Mesothelial cell of epicardium (in vitro differentiated cells): ENCODE measurements at places on chromosomes 6 and 20.

GRCh38 chr20:18645851-18646250 lies 58.0 kb downstream of the DTD1 start:
- no peak for DNase-seq

GRCh38 chr6:6788394-6789032 lies 200.0 kb downstream of the LY86 start:
- DNase-seq, result no peak

DNA sequence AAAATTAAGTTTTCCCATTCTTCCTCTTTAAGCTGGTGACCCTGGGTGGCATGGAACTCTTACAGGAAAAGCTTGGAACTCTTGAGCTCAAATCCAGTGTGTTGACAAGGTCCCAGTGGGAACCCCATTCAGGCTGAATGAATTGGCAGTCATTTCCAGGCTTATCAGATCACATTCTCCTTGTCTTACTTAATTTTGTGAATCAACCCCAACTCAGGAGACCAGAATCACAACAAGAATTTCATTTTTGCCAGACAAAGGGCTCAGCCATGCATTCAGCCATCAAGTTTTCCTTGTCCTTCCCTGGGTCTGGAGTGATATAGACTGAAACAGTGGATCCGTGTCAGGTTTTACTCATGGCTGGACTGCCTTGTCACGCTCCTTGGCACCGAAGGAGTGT lies 92.1 kb upstream of the EEF1E1 start:
- DNase-seq, result no peak

GRCh38 chr20:37833221-37833896 lies 69.6 kb upstream of the VSTM2L start:
- DNase-seq, result no peak

- no peak for DNase-seq
Measured at GRCh38 chr20:50431066-50431450, 79.1 kb upstream of the PTPN1 start.

DNA sequence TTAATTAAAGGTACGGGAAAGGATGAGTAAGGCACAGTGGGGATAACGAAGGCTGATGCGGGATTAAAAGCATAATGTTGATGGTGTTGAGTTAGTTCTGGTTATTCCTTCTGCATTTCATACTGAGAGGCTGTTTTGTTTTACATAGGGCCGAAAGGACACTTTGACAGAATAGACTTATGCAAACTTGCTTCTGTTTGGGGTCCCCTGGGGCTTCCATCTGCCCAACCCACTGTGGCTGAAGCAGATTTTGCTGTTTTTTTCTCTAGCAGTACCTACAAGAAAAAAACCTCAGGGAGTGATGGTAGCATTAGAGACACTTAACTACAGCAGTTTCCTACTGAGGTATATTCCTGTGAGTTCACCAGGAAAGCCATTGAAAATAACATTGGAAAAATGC lies 136.1 kb upstream of the SUPT3H start:
- no peak for DNase-seq

DNA sequence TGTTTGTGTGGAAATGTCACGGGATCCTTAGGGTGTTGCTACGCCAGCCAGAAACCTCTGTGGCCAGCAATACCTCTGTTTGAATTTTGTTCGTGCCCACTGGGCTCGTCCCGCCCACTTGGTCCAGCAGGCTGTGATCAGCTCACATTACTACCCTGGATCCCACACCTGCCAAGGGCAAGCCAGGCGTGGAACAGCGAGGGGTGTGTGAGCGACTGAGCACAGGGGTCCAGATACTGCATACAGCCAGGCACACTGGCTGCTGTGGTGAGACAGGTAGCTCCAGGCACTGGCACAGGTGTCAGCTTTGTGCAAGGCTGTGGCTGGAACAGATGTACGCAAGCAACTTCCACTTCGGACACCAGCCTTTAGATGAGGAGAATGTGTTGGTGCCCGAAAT lies 718.9 kb downstream of the EPHA7 start:
- no peak for DNase-seq

DNA sequence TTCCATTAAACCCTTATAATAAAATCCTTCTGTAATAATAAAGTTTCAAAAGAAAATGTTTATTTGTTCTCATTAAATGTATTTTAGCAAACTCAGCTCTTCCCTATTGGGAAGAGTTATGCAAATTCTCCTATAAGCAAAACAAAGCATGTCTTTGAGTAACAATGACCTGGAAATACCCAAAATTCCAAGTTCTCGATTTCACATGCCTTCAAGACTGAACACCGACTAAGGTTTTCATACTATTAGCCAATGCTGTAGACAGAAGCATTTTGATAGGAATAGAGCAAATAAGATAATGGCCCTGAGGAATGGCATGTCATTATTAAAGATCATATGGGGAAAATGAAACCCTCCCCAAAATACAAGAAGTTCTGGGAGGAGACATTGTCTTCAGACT lies 3.8 kb downstream of the IL17A start:
- DNase-seq, result no peak

- DNase-seq, result no peak
Measured at GRCh38 chr20:8145246-8146168, 13.4 kb downstream of the PLCB1 start.

DNA sequence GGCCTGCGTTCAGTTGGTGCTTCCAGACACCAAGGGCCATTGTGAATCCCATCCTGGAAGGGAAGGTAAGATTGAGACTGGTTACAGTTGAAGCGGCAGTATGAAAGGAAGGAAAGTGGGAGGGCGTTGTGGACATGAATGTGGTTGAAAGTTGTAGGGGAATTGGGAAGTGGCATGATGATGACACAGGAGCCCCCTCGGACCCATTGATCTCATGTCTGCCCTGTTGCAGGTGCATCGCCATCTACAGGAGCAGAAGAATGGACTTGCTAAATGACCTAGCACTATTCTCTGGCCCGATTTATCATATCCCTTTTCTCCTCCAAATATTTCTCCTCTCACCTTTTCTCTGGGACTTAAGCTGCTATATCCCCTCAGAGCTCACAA lies 5.5 kb downstream of the HLA-DQA1 start:
- DNase-seq, result no peak

DNA sequence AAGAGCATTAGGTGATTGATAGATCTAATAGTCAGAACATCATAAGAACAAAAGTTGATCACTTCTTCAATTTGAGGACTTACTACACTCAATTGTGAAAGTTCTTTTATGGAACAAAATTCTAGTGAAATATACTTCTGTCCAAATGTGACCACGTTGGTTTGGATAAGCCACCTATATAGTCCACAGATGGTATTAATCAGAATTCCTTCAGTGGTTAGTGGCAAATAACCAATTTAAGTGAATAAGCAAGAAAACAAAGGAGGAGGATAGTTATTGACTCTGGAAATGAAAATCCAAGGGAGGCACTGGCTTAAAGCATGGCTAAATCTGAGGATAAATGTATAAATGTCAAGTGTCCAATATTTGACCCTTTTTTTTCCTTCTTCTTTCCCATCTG lies 268.5 kb upstream of the MARCKS start:
- no peak for DNase-seq

- no peak for DNase-seq
Measured at GRCh38 chr20:9109566-9109965, 40.7 kb downstream of the PLCB4 start.

DNA sequence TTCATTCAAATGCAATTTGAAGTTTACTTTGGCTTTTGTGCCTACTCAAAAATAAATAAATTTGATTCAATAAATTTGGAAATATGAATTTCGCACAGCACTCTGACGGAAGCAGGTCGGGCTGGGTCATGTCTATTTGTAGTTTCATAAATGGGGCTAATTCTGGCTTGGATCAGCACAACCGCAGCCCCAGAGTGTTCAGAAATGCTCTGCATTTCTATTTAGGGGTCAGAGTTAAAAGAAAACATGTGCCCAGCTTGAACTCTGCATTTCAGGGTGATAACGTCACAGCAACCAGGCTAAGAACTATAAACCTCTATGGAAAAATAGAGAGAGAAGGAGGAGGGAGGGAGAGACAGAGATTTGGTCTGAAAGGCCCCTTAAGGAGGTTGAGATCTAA lies 480.9 kb upstream of the NOX3 start:
- no peak for DNase-seq

DNA sequence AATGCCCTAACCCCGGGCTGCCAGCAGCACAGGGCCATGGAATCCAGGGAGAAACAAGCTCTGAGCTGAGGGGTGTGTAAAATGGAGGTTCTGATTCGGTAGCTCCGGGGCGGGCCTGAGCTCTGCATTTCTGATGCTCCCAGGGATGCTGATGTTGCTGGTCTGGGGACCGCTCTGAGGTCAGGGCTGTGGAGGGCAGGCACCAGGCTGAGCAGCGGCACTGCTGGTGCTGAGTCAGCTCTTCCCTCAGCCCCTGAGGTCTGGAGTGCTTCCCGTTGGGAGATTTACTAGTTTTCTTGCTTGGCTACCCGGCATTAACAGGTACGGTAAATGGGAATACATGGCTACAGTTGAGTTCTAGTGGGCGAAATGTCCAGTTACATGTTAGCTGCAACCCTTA lies 18.6 kb upstream of the CST3 start:
- DNase-seq, result no peak

GRCh38 chr6:39861663-39862062 lies 69.5 kb downstream of the DAAM2 start:
- no peak for DNase-seq

DNA sequence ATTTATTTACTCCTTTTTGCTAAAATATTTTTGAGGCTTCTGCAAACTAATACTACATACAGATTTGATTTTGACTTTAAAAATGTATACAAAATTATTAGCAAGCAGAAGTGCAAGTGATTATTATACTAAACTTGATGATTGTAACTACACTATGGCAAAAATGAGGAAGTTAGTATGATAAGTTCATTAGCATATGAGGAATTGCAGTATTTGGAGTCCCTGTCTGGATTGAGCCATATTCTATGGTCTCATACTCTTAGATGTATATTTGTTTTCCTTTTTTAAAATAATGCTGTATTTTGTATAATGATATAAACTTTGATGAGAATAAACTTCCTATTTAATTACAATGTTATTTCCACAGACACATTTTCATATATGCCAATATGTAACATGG lies 13.9 kb downstream of the CRISP3 start:
- no peak for DNase-seq

DNA sequence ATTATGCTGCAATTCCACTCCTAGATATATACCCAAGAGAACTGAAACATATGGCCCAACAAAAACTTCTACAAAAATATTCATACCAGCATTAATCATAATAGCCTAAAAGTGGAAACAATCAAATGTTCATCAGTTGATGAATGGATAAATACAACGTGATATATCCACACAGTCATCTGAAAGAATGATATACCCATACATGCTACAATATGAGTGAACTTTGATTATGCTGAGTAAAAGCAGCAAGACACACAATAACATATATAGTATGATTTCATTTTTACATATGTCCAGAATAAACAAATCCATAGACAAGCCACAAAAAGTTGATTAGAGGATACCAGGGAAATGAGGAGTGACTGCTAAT lies 30.7 kb downstream of the CDK19 start:
- no peak for DNase-seq

DNA sequence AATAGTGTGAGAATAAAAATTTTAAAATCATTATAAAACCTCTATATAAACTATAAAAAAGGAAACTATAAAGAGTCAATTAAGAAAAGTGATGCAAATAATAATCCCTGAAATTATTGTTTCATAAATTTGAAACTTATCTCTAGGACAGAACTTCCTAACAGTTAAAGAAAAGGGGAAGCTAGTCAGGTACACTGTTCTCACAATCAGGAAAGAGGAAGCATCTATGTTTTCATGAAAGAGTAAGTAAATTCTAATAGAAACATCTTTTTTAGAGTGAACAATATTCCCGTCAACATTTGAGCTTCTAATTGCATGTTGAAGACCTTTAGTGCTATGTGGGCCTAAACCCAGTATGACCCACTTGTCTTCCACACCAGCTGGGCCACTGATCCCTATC lies 1.2 kb upstream of the ADGRF1 start:
- DNase-seq, result no peak

GRCh38 chr6:159762681-159763293 lies 942 bp downstream of the ACAT2 start:
- DNase-seq, result no peak

- no peak for DNase-seq
Measured at GRCh38 chr6:108694816-108695215, 134.1 kb downstream of the FOXO3 start.

DNA sequence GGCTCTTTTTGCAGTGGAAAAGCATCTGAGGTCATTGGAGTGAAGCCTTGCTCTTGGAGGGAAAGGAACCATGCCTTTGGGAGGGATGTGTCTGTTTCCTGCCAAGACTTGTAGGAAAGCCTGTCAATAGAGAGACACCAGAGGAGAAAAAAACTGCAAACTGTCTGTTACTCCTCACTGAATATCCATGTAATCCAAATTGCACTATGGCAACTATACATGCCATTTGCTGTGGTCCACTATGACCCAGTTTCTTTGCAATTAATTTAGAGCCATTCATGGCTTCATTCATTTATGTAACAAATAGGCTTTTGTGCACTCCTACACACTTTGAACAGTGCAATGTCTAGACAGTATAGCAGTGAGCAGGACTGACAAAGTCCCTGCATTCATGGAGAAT lies 296.5 kb downstream of the SLC35F1 start:
- DNase-seq, result no peak

DNA sequence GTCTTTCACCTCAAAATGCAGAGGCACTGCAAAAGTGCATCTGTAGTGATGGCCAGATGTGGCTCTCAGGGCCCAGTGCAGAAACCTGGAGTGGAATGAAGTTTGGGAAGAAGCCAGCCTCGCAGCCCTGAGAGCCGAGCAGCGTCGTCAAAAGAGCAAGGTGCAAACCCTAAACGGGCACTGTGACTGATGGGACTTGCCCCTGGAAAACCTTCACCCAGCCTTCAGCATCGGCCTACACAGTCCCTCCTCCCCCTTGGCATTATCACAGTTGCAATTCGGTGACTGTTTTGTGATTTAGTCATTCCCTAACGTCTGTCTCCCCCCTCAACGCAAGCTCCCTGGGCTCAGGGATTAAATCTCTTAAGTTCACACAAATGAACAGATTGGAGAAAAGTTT lies 38.6 kb downstream of the TAF4 start:
- no peak for DNase-seq

- DNase-seq, result no peak
Measured at GRCh38 chr6:153334121-153334520, 203.0 kb upstream of the RGS17 start.

DNA sequence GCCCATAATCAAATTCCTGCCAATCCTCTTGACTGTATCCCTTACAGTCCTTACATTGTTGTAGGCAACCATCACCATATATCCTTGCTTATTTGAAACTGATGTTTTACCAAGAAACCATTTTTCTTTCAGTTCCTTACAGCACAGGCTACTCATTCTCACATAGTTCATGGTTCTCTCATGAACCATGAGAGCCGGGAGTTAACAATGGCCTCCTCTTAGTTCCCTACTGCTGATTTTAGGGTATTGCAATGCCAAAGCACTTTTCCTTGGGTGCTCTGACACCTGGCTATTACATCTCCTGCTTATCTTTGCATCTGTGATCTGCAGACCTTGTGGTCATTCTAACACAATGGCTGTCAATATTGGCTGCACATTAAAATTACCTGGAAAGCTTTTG lies 133.4 kb downstream of the MYB start:
- no peak for DNase-seq
